Skin of body (tissue), 3 donors: ENCODE measurements at places on chromosomes 4 and X.

DNA sequence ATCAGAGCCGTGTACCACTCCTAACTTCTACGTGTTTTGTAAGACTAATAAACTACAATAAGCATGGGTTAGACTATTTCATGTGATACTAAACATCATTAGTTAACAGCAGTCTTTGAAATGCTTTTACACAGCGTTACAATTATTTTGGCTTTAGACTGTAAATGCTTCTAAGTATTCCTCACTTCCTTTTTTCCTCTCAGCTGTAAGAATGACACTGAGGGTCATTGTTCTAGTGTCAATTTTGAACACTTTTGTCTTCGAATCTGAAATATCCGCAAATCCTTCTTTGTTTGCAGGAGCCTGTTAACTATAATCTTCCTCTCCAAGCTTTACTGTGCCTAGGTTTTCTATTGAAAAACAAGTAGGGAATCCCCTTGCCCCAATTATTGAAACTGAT, 1.5 kb downstream of the ABCE1 start:
- DNase-seq = no peak

GRCh38 chr4:95360256-95360903, 188.4 kb downstream of the UNC5C start:
- no peak for DNase-seq

- no peak for DNase-seq
Measured at GRCh38 chr4:133000012-133000411, 149.1 kb upstream of the PCDH10 start.

- no peak for DNase-seq
Measured at GRCh38 chrX:118652717-118653116, 74.7 kb upstream of the IL13RA1 start.

- DNase-seq = no peak
Measured at GRCh38 chr4:76457885-76458284, 22.9 kb downstream of the SHROOM3 start.

GRCh38 chrX:11427453-11428071, 134.3 kb downstream of the AMELX start:
- no peak for DNase-seq

DNA sequence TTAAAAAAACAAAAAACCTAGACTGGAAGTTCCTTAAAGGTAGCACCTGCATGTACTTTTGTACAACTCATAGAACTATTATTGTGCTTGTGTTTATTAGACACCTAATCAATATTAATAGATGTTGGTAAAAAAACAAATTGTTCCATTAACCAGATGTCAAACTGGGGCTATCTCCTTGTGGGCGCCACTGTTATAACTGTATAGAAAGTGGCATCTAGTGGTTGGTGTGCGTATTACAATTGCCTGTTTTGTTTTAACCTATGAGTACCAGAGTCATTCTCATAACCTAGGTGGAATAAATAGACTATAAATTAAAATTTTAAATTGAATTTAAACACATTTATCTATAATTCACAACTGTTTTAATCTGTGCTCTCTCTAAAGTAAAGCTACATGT, 97.4 kb downstream of the COL4A5 start:
- DNase-seq = no peak

DNA sequence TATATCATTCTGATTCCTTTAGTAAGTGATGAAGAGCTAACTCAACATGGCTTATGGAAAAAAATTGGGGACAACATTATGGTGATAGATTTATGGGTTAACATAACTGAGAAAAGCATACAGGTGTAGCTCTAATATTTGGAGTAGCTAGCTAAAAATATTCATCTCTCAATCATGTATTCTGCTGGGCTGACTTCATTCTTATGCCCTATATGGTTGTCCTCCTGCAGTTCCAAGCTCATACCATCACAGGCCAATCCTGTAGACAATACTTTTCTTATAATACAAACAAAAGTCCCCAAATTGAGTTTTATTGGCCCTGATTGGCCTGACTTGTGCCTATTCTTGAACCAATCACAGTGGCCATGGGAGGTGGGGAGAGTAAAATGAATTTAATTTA, 6.7 kb upstream of the FAM241A start:
- no peak for DNase-seq

- no peak for DNase-seq
Measured at GRCh38 chrX:67555578-67556203, 11.9 kb downstream of the AR start.

DNA sequence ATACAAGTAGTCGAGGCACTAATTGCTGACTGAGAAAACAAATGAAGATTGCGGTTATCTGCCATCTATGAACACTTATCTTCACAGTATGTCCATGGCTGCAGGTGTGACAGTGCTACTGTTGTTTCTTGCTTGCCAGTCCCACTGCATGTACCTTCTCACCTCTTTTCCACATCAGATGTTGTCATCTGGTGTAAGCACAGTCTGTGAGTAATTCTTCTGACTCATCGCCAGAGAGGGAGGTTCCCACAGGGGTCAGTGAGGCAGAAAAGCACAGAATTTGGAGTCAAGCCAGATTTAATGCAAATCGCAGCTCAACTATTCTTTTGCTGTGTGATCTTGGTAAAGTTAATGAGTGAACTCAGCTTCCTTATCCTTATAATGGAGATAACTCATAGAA, 144.4 kb downstream of the GLRA2 start:
- DNase-seq = no peak

- no peak for DNase-seq
Measured at GRCh38 chrX:47228550-47229270, 4.1 kb upstream of the USP11 start.

GRCh38 chr4:88327665-88328064, 43.3 kb upstream of the PPM1K start:
- DNase-seq = no peak

DNA sequence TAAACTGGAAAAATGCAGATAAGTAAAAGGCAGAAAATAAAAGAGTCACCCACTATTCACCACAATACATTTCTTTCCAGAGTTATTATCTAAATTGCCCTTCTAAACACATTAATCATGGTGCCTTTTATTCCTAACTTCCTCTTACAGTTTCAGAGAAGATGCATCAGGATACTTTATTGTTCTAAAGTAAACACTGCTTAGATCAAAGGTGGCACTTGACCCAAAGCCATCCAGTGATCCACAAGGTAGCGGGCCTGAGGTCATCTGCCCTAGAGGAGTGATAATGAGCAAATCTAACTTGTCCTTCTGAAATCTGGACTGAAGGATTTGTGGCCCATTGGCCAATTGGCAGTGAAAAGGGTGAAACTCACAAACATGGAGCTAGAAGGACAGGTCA, 12.0 kb upstream of the TMEM154 start:
- no peak for DNase-seq

DNA sequence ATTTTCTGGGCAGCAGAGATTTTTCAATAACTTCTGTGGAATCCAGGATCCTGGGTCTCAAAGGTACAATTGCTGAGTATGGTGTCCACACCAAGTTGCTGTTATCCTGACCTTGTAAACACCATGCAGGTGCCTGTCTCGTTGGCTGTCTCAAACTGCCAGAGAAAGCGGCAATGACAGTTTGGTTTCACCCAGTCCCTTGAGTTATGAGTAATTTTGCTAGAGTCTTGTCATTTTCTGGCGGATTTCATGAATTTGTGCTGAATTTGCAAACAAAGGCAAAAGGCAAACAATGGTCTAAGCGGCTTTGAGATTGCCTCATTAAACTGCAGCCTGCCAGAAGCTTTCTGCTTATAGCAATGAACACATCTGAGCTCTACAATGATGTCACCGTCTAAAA, 847.9 kb downstream of the RAB28 start:
- DNase-seq = no peak

DNA sequence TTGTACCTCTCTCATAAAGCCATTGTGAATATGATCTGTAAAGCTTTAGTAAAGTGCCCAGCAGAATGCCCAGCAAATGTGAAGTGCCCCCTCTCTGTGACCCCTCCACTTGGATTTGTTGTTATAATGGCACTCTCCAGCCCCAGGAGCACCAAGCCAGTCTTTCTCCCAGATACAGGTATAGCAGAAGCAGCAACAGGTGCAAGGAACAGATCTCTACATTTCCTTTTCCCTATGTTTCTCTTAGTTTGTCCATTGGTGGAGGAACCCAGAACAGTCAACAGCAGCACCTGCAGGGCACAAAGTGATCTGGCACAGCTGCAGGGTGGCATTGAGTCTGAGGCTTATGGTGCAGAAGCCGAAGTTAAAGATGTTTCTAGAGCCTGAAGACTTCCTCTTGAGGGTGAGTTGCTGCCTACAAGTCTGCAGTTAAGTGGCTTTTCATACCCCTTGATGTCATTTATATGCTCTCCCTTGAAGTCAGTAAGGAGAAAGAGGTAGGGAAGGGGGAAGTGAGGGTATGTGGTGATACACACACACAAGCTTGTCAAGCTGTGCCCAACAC, 16.1 kb upstream of the CXCL3 start:
- no peak for DNase-seq

DNA sequence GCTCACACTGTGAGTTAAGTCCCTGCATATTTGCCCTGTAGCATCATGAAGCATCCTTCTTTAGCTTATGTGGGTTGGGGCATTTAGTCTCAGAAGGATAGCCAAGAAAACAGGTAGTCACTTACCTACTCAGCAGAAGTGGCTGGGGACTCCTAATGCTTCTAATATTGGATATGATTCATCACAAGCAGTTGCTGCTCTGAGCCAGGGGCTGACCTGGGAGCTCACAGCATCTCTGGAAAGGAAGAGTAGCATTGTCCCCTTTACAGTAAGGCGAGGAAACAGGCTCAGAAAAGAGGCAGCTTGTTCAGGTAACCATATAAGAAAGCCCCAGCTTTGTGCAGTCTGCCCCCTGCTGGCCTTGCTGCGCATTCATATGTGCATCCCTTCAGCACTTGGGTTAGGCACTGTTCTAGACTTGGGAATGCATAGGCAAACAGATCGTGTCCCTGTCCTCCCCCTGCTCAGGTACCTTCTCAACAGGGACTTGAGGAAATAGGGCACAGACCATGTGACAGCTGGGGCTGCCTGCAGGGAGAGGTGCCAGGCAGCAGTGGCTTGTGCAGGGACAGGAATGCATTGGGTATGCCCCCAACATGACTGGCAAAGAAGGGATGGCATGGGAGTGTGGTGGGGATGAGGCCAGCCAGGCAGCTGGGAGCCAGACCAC, 35.7 kb upstream of the TBC1D14 start:
- DNase-seq = no peak

DNA sequence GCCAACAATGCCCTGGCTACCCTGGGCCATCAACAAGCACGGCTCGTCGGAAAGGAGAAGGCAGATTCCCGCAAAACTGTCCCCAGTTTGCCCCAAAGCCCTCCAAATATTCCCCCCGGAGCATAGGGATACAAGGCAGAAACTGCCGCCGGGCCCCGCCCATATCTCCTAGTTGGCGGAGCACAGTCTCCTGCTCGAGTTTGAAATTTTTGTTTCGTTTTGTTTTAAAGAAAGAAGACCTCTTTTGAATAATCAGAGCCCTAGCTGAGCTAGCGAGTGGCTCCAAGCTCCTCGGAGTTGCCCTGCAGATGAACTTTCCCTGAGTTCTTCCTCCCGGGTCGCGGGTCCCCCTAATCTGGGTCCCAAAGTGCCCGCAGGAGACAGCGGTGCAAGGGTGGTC, 138.1 kb upstream of the ZIC3 start:
- no peak for DNase-seq

DNA sequence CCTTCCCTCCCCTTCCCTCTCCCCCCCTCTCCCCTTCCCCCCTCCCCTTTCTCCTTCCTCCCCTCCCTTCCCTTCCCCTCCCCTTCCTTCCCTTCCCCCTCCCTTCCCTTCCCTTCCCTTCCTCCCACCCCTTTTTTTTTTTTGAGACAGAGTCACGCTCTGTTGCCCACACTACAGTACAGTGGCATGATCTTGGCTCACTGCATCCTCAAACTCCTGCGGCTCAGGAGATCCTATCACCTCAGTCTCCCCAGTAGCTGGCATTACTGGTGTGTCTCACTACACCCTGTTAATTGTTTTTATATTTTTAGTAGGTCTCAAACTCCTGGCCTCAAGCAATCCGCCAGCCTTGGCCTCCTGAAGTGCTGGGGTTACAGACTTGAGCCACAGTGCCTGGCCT, 66.6 kb downstream of the TBC1D9 start:
- no peak for DNase-seq

GRCh38 chr4:116088771-116089170, 975.4 kb upstream of the NDST4 start:
- DNase-seq = peak; percentile 79

- peak; percentile 26 for DNase-seq
Measured at GRCh38 chr4:57410331-57411052, 300.3 kb upstream of the IGFBP7 start.
